ENCODE measurements at places on chromosomes 1 and 21.

DNA sequence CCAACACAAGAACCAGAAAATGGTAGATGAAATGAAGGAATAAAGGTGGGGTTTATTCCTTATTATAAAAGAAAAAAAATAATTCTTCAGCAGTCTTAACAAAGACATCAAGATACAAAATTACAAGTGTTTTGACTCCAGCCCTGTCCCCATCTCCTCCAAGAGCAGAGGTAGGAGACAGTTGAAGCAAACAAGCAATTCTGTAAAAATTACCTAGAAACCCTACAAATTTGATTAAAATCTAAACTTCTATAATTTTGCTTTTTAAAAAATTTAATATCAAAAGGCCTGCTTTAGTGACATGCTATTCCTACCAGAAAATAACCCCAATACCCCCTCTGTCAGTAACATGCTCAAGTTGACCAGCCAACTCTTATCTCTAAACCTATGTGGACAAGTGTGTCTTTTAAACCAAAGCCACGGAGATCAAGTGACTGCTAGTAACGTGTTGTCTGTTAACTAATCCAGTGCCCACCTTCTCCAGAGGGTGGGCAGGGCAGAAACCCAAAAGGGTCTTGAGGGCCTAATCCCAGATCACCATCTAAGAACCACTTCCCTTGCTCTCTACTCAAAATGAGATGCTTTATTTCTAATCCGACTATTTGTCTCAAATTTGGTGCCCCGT lies 8.4 kb downstream of the GLUL start:
- peaks cover 43% of the 10 kb centered on the region for H3K36me3 ChIP-seq
- no peak overlapping the region for H3K4me3 ChIP-seq
- DNase-seq = no peak
- H3K27me3 ChIP-seq = no peaks in the 10 kb centered on the region
- H3K4me1 ChIP-seq = peaks cover 28% of the 10 kb centered on the region

DNA sequence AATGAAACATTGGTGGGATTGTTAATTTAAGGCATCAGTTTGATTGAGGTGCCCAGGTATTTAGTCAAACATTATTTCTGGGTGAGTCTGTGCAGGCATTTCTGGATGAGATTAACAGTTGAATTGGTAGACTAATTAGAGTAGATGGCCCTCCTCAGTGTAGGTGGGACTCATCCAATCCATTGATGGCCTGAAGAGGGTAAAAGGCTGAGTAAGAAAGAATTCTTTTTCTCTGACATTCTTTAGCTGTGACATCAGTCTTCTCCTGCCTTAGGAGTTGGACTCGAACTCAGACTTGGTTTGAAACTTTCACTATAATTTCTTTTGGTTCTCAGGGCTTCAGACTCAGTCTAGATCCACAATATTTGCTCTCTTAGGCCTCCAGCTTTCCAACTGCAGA lies 59.6 kb upstream of the ADAMTS5 start:
- no peaks in the 10 kb centered on the region for H3K36me3 ChIP-seq
- H3K27me3 ChIP-seq = no peaks in the 10 kb centered on the region
- DNase-seq = no peak

GRCh38 chr1:150544204-150544603 lies 5.0 kb upstream of the ADAMTSL4 start:
- H3K4me3 ChIP-seq = no peak overlapping the region
- no peaks in the 10 kb centered on the region for H3K4me1 ChIP-seq
- no peaks in the 10 kb centered on the region for H3K27me3 ChIP-seq
- no peak overlapping the region for H3K27ac ChIP-seq
- H3K36me3 ChIP-seq = no peaks in the 10 kb centered on the region
- DNase-seq = no peak

GRCh38 chr1:51491166-51491981 lies 27.7 kb downstream of the EPS15 start:
- peak overlapping the region; percentile 32 for H3K27ac ChIP-seq
- H3K36me3 ChIP-seq = no peaks in the 10 kb centered on the region
- peaks cover 74% of the 10 kb centered on the region for H3K4me1 ChIP-seq
- no peak for DNase-seq
- H3K27me3 ChIP-seq = no peaks in the 10 kb centered on the region
- no peak overlapping the region for H3K4me3 ChIP-seq

DNA sequence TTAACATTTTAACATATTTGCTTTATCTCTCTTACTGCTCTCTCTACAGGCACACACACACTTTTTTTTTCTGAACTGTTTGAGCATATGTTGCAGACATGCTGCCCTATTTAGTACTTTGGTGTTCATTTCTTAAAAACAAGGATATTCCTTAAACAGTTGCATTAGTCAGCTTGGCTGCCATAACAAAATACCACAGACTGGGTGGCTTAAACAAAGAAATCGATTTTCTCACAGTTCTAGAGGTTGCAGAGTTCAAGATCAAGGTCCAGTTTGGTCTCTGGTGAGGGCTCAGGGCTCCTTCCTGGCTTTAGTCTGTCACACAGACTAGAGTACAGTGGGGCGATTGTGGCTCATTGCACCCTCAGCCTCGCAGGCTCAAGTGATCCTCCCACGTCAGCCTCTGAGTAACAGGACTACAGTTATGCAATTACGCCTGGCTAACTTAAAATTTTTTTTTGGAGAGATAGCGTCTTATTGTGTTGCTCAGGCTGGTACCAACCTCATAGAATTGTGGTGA lies 46.7 kb downstream of the RPRD2 start:
- peaks cover 29% of the 10 kb centered on the region for H3K4me1 ChIP-seq
- H3K4me3 ChIP-seq = no peak overlapping the region
- H3K27ac ChIP-seq = no peak overlapping the region
- no peak for DNase-seq
- no peaks in the 10 kb centered on the region for H3K27me3 ChIP-seq

DNA sequence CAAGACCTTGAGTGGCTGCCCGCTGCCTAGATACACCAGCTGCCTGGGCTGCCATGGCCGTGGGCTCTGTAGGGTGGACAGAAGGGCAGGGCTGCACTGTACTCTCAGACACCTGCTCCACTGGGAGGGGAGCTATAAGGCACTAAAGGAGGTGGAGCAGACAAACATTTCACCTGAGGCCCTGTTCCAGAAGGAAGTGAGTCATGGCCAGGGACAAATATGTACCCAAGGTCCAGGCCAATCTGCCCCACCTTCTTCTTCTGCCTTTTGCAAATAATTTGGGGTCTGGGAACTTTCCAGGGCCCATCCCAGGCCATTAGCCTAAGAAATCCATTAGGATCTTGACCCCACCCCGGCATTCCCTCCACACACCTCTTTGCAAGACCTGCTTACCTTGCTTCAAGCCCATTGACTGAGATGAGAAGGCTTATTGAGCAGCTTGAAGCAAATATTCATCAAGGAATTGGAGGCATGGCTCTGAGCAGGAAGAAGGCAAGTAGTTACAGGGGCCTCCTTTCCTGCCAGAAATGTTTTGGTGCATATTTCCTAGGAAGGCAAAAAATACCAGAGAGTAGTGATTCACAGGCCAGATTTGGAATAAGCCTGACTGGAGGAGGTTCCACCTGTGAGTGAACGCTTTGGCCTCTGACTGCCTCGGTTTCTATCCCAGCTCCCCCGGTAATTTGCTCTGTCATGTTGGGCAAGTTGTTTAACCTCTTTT lies at the start of gene CAPN8:
Gene CAPN8 (minus strand): TSS at position 110 of the 721 bp plus-strand sequence. CDS start 55 bp downstream, at position 55.
- H3K27ac ChIP-seq = no peak within 1 kb of the TSS
- H3K27me3 ChIP-seq = no peaks in the 10 kb centered on the region
- H3K36me3 ChIP-seq = no peaks in the 10 kb centered on the region
- no peaks in the 10 kb centered on the region for H3K4me1 ChIP-seq
- DNase-seq = no peak

DNA sequence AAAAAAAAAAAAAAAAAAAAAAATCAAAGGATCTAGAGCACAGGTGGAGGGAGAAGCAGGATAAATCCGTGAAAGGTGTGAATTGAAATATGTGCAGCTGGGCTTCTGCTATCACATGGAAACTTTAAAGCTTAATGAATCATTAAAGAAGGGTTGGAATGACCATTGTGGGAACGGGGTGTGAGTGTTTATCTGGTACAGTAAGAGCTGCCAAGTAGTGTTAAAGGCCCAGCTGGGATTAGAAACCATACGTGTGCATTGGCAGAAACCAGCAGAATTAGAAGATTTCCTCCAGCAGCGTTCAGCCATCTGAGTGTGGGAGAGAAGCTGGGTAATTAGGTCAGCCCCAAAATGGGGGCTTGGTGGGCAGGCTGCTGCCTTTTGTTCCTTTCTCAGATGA lies 13.5 kb downstream of the FALEC start:
- no peaks in the 10 kb centered on the region for H3K27me3 ChIP-seq
- no peaks in the 10 kb centered on the region for H3K36me3 ChIP-seq
- peaks cover 9% of the 10 kb centered on the region for H3K4me1 ChIP-seq
- DNase-seq = no peak
- H3K4me3 ChIP-seq = no peak overlapping the region
- H3K27ac ChIP-seq = peak overlapping the region; percentile 55

DNA sequence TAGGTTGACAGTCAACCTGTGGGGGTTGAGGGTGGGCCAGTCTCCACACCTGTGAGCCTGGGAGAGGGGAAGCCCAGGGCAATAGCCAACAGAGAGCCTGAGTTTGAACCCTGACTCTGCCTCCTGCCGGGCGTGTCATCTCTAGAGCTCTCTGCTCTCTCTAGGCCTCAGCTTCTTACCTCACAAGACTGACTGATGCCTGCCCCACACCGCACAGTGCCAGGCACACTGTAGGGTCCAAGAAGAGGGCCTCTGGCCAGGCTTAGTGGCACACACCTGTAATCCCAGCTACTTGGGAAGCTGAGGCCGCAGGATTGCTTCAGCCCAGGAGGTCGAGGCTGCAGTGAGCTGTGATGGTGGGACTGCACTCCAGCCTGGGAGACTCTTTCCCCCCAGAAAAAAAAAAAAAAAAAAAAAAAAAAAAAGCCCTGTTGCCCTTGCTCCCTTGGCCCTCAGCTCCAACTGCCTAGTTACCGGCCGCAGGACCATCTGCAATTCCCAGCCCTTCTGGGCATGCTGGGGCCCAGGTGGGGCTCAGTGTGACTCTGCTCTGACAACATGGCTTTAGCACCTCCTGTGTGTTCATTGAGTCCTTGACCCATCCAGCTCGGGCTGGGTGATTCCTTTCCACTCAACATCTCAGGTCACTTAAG lies 25.1 kb downstream of the GRHL3 start:
- no peak overlapping the region for H3K4me3 ChIP-seq
- H3K36me3 ChIP-seq = no peaks in the 10 kb centered on the region
- no peaks in the 10 kb centered on the region for H3K27me3 ChIP-seq
- H3K4me1 ChIP-seq = no peaks in the 10 kb centered on the region
- DNase-seq = no peak

- H3K4me3 ChIP-seq = no peak overlapping the region
- H3K36me3 ChIP-seq = no peaks in the 10 kb centered on the region
- DNase-seq = no peak
- H3K4me1 ChIP-seq = no peaks in the 10 kb centered on the region
Measured at GRCh38 chr1:187018291-187018690, 189.5 kb downstream of the PLA2G4A start.

GRCh38 chr21:45423968-45424853 lies 19.2 kb downstream of the COL18A1 start:
- H3K4me1 ChIP-seq = peaks cover 7% of the 10 kb centered on the region
- no peaks in the 10 kb centered on the region for H3K36me3 ChIP-seq
- DNase-seq = no peak
- no peak overlapping the region for H3K27ac ChIP-seq
- H3K27me3 ChIP-seq = no peaks in the 10 kb centered on the region

DNA sequence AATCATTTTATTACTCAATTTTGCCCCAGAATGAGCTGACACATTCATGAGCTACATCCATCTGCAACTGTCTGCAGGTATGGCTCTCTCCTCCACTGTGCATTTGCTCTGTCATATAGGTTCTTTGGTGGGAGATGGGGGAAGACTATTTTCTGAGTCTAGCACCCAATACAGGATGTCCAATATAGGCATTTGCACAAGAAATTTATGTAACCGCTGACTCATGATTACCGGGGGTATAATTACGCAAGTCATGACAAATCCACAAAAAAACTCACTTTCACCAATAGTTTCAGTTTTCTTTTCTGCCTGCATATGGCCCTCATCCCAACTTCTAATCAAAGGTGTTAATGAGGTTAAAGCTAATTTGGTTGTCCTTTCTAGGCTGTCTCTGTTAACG lies 17.5 kb upstream of the VSIG8 start:
- H3K4me1 ChIP-seq = no peaks in the 10 kb centered on the region
- no peak overlapping the region for H3K4me3 ChIP-seq
- no peaks in the 10 kb centered on the region for H3K27me3 ChIP-seq
- no peak for DNase-seq
- H3K27ac ChIP-seq = no peak overlapping the region
- H3K36me3 ChIP-seq = no peaks in the 10 kb centered on the region

GRCh38 chr1:117128323-117129079 lies 7.0 kb upstream of the TRIM45 start:
- H3K4me1 ChIP-seq = no peaks in the 10 kb centered on the region
- H3K4me3 ChIP-seq = no peak overlapping the region
- no peak for DNase-seq
- H3K27me3 ChIP-seq = no peaks in the 10 kb centered on the region
- no peak overlapping the region for H3K27ac ChIP-seq

DNA sequence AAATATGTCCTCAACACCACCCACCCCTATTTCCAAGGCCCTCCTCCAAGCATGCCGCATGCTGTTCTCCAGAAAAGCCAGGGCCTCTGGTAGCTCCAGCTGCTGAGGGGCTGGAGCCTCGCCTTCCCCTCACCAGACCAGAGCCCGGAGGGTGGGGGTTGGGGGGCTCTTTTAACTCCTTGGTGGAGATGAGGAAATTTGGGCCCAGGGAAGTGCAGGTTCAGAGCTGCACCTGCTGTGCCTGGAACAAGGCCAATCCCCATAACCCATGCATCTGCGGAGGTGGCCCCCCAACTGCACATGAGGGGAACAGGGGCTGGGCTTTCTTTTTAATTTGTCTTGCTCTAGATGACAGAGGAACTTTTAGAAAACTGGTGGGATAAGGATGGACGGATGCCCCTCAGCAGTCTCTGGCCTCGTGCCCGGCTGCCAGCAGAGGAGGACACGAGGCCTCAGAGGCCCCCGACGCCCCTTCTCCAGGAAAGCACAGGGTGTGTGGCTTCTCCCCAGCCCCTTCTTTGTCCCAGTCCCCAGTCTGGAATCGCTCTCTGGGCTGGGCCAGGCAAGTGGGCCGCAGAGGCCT lies 550 bp upstream of the SELENON start:
- no peaks in the 10 kb centered on the region for H3K4me1 ChIP-seq
- H3K36me3 ChIP-seq = no peaks in the 10 kb centered on the region
- H3K4me3 ChIP-seq = peak overlapping the region; percentile 63
- no peaks in the 10 kb centered on the region for H3K27me3 ChIP-seq
- peak overlapping the region; percentile 81 for H3K27ac ChIP-seq

All from sigmoid colon (tissue), 7 donors.